GM23338 (cell line): ENCODE measurements at places on chromosomes 12 and 14. TPM values are rescaled to one million over a fixed set of nuclear protein-coding genes. Genes with fewer than 3 reads are reported as not detected.

DNA sequence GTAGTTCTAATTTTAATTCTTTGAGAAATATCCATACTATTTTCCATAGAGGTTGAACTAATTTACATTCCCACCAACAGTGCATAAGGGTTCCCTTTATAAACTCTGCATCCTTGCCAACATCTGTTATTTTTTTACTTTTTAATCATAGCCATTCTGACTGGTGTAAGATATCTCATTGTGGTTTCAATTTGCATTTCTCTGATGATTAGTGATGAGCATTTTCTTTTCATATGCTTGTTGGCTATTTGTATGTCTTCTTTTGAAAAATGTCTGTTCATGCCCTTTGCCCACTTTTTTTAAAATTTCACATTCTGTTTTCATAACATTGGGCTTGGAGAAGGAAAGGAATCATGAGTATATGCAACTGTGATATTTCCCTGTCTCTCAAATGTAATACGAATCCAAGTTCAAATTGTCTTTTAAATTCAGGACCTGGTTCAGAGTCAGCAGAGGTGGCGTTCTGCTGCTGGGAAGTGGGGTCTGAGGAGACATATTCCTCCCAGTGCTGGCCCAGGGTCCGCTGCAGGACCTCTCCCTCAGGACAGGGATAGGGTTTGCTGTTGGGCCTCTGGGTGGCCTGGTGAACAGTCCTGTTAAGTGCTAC, 81.2 kb upstream of the ETV6 start:
- H3K27ac ChIP-seq = no peak overlapping the region
- H3K4me1 ChIP-seq = no peaks in the 10 kb centered on the region
- no peaks in the 10 kb centered on the region for H3K27me3 ChIP-seq

DNA sequence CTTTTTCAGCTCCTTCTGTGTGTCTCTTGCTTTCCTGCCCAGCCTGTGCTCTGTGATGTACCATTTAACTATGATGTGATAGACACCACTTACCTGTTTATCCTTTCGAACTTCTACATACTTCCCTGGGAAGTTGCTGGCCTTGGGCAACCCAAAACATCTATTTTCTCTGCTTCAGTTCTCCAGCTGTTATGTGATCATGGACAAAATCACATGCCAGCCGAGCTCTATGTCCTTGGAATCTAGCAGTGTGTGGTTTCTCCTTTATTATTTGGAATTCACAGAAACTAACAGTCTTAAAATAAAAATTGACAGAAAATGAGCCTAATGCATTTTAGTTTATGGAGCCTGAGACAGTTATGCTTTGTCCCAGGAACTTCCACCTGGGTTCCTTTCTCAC, 22.9 kb downstream of the BMAL2 start:
- H3K36me3 ChIP-seq = no peaks in the 10 kb centered on the region
- no peaks in the 10 kb centered on the region for H3K27me3 ChIP-seq
- H3K4me1 ChIP-seq = no peaks in the 10 kb centered on the region
- H3K4me3 ChIP-seq = no peak overlapping the region
- H3K27ac ChIP-seq = no peak overlapping the region
- no peak for DNase-seq

DNA sequence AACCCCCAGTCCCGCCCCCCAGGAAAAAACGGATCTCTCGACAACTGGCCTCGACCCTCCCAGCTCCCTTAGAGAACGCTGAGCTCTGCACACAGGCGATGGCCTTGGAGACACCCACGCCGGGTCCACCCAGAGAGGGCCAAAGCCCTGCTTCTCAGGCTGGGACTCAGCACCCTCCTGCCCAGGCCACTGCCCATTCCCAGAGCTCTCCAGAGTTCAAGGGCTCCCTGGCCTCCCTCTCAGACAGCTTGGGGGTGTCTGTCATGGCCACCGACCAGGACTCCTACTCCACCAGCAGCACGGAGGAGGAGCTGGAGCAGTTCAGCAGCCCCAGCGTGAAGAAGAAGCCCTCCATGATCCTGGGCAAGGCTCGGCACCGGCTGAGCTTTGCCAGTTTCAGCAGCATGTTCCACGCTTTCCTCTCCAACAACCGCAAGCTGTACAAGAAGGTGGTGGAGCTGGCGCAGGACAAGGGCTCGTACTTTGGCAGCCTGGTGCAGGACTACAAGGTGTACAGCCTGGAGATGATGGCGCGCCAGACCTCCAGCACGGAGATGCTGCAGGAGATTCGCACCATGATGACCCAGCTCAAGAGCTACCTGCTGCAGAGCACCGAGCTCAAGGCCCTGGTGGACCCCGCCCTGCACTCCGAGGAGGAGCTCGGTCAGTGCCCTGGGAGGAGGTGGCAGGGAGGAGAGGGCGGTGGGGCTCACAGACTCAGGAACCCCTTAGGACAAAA, 95.8 kb downstream of the LGMN start:
- H3K36me3 ChIP-seq = no peaks in the 10 kb centered on the region
- H3K4me3 ChIP-seq = no peak overlapping the region
- DNase-seq = no peak
- H3K27ac ChIP-seq = no peak overlapping the region
- no peaks in the 10 kb centered on the region for H3K27me3 ChIP-seq

DNA sequence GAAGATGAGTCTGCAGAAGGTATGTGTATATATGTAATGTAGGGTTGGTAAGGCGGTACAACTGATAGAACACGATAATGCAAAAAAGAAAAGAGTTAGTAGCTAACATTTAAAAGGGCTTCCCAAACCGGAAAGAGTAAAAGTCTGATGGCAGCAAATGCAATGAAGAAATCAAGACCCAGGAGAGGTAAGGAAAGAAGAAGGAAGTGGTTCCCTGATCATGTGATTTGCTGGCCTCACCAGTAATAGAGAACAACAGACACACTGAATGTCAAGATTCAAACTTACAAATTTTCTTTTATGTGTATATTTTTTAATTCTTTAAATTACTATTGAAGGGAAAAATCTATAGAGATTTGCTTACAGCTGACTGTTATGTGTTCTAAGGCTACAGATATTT, 18.4 kb downstream of the ZFC3H1 start:
- H3K4me3 ChIP-seq = no peak overlapping the region
- H3K4me1 ChIP-seq = no peaks in the 10 kb centered on the region
- DNase-seq = no peak
- no peak overlapping the region for H3K27ac ChIP-seq
- H3K27me3 ChIP-seq = no peaks in the 10 kb centered on the region
- H3K36me3 ChIP-seq = peaks cover 52% of the 10 kb centered on the region

DNA sequence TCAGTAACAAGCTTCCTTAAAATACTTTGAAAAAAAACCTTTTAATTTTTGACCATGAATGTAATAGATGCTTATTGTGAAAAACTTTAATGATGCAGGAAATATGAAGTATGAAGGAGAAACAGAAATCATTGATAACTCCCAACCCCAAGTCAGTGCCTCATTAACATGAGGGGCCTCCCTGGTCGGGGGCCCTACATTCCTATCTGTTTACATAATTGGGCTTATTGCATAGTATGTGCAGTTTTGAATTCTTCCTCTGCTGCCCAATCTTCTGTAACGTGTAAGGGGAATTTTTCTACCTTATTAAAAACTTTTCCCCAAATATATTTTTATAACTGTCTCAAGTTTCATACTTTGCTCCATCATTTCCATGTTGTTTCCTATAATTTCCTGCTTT, 63.0 kb downstream of the SLC25A47 start:
- H3K4me3 ChIP-seq = no peak overlapping the region
- H3K27ac ChIP-seq = no peak overlapping the region
- no peaks in the 10 kb centered on the region for H3K27me3 ChIP-seq
- H3K36me3 ChIP-seq = no peaks in the 10 kb centered on the region
- peaks cover 25% of the 10 kb centered on the region for H3K4me1 ChIP-seq
- no peak for DNase-seq

- no peaks in the 10 kb centered on the region for H3K27me3 ChIP-seq
- H3K4me1 ChIP-seq = peaks cover 7% of the 10 kb centered on the region
- H3K4me3 ChIP-seq = no peak overlapping the region
- H3K27ac ChIP-seq = no peak overlapping the region
- no peaks in the 10 kb centered on the region for H3K36me3 ChIP-seq
These were observed 27.5 kb downstream of the GPRC5A start for GRCh38 chr12:12918781-12919389.

- H3K36me3 ChIP-seq = no peaks in the 10 kb centered on the region
- peaks cover 10% of the 10 kb centered on the region; the same call in 1 of the 2 replicates for H3K4me1 ChIP-seq
- peaks cover 27% of the 10 kb centered on the region for H3K27me3 ChIP-seq
- no peak for DNase-seq
- H3K27ac ChIP-seq = no peak overlapping the region
These were observed 4.6 kb downstream of the FOXN4 start for GRCh38 chr12:109304485-109304884.

DNA sequence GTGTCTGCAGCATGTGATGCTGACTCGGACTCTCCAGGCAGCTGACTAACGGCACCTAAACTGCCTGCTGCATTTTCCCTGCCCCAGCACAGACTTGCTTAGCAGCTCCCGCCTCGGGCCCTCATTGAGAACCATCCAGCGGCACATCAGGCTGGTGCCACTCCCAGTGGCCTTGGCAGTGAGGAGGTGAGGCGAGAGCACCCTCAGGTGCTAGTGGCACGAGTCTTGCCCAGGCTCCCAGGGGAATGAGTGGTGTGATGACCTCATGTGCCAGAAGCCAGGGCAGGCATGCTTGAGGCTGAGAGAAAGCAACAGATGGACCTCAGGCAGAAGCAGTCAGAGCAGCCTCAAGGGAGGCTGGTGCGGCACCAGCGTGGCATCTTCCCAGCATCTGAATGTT, 60.2 kb downstream of the PRKCH start:
- no peaks in the 10 kb centered on the region for H3K4me1 ChIP-seq
- H3K4me3 ChIP-seq = no peak overlapping the region
- no peaks in the 10 kb centered on the region for H3K36me3 ChIP-seq
- H3K27me3 ChIP-seq = no peaks in the 10 kb centered on the region
- DNase-seq = no peak

CLEC7A gene
- total RNA-seq = not detected in 2 replicates

NEMF gene
- 54.7 and 58.4 TPM in 2 replicates for total RNA-seq
